Astrocyte of the spinal cord (primary cell): ENCODE measurements at places on chromosomes 1 and 21.

- no peak for DNase-seq
Measured at GRCh38 chr1:60044881-60045280, 28.7 kb downstream of the C1orf87 start.

DNA sequence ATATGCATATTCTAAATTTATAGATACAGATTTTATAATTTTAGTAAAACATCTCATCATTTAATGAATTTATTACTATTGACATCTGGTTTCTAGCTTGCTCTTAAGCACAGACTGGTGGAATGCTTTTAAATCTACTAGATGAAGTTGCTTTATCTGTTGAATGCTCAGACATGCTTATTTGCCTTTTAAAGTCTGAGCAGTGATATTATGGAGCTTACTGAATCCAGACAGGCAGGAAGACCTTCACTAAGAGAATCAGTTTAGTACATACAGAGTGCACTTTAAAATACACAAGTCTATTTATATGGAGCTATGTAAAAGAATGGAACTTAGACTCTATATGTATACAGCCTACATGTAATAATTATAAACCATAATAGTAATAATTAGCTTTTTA is 16.6 kb downstream of the SDCCAG8 start:
- no peak for DNase-seq

- peak; percentile 63 for DNase-seq
Measured at GRCh38 chr1:243294723-243295121, 38.9 kb downstream of the SDCCAG8 start.

DNA sequence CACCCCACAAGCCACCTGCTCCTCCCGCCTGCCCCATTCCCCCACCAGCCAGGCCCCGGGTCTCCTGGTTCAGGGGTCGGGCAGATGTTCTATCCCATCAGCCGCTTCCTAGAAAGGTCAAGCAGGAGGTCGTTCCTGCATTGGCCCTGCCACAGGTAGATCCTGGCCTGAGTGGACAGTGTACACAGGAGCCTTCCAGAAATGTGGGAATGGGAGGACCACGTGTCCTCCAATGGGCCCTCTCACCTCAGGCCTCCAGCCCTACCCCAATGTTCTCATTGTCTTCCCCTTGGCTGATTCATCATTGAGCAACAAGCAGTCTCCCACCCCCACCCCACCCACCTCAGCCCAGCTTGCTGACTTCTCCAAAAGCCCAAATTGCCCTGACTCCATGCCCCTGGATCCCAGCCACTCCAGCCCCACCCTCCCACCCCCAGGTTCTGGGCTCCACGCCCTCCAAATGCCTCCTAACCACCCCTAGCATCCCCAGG is 2.1 kb downstream of the S100A16 start:
- DNase-seq = peak; percentile 37

- DNase-seq = peak; percentile 54
Measured at GRCh38 chr1:6205849-6206519, at the start of gene RNF207. TSS of gene RNF207 (plus strand) at chr1:6206119. CDS start at chr1:6206536, 417 bp downstream.

- DNase-seq = peak; percentile 76
Measured at GRCh38 chr1:184973272-184974055, 844 bp downstream of the NIBAN1 start.

DNA sequence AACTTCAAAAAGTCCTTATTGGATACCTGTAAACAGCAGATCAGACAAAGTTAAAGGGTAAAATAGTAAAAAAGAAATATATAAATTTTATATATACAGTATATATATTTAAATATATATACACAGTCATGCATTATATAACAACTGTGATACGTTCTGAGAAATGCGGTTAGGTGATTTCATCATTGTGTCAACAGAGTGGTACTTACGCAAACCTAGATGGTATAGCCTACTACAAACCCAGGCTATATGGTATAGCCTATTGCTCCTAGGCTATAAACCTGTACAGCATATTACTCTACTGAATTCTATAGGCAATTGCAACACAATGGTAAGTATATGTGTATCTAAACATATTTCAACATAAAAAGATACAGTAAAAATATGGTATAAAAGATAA is 222.7 kb downstream of the NUF2 start:
- no peak for DNase-seq

GRCh38 chr1:27621051-27621920 is 13.7 kb downstream of the FGR start:
- DNase-seq = peak; percentile 30

GRCh38 chr1:93347334-93347899 is 1.7 kb downstream of the DR1 start:
- DNase-seq = no peak
